ENCODE measurements at places on chromosomes 13 and 19.

DNA sequence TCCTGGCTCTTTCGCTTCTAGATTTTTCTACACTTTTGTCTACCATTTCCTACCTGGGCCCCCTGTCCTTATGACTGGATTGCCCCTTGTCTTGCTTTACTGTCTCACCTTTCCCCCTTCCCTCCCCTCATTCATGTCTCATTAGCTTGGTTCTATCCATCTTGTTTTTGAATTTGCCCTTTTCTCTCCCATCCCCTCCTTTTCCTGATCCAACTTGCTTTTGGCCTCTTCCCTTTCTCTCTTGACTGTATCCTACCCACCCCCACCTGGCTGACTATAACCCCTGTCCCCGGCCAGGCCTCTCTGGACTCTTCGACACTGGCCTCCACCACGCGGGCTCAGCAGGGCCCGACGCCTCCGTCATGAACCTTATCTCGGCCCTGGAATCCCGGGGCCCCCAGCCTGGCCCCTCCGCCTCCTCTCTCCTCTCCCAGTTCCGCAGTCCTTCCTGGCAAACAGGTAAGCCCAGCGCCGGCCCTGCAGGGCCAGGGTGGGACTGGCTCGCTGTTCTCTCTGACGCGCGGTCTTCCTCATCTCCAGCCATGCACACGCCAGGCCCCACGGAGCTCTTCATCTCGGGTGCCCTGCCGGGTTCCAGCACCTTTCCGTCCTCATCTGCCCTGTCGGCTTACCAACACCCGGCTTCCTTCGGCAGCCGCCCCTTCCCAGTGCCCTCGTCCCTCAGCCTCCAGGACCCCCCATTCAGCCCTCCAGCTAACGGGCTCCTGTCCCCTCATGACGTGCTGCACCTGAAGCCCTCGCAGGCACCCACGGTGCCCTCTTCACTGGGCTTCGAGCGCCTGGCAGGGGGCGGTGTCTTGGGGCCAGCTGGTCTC, 3.4 kb downstream of the PRR12 start:
- no peak for DNase-seq

DNA sequence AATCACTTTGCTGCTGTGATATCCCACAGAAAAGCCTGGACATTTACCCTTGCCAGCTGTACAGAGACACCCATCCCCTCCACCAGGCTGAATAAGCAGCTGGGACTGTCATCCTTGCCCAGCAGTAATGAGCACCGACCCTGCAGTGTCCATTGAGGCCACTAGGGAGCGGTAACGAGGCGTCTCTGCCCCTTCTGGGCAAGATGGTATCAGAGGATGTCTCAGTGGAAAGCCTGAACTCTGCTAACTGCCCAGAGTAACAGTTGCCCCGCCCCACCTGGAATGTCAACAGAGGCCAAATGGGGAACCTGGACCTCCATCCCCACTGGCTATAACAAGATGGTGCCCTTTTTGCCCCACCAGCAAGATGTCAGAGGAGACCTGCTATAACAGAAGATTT, 22.8 kb upstream of the CEACAM20 start:
- no peak for DNase-seq

GRCh38 chr19:30448386-30449077, 76.3 kb downstream of the ZNF536 start:
- DNase-seq = no peak

DNA sequence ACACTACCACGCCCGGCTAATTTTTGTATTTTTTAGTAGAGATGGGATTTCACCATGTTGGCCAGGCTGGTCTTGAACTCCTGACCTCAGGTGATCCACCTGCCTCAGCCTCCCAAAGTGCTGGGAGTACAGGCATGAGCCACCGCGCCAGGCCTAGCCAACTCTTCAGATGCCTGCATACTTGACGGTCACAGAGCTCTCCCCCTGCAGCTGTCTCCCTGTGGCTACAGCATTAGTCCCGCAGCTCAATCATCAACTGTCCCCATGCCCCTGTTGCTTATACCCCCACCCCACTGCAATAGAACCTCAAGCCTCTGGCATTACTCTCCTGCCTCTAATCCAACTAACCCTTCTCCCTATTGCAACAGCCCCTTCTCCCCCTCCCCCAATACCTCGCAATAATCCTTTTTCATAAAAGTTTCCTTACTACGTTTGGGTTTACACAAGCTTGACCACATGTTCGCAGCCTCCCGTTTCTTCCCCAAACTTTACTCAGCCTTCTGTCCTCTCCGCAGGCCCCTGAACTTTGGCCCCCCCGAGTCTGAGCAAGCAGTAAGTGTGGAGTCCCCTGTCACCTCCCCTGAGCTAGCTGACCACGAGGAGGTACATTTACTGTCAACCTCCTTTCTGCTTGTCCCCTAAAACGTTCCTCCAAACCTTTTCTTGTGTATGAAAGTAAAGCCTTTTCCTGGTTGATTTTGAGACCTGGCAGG, 1.7 kb downstream of the ZNF77 start:
- no peak for DNase-seq

DNA sequence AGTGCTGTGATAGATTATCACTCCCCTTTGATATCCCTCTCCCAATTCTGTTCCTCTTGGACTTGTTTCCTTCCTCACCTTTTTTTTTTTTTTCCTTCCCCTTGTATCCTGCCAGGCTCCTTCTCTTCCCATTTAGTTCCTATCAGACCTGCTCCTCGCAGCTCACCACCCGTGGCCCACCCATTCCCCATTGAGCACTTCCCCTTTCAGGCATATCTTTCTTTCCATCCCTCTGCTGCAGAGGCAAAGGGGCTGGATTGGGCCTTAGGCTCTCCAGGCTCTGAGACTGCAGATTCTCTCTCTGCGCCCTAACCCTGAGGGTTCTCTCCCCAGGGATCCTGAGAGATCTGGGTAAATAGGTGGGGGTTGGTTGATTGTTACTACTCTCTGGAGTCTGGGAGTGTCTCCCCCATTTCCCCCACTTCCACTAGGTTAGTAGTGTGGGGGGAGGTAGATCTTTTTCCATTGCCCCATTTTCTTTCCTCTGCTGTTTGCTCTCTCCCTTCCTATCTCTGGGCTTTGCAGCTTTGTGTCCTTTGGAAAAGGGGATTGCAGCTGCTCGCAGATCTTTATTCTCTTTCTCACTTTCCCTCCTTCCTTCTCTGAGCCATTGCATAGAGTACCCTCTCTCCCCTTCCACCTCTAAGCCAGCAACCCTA, 2.3 kb downstream of the ARHGAP35 start:
- no peak for DNase-seq

- peak; percentile 17 for DNase-seq
These were observed 525.3 kb downstream of the KLF12 start for GRCh38 chr13:73608711-73609485.

DNA sequence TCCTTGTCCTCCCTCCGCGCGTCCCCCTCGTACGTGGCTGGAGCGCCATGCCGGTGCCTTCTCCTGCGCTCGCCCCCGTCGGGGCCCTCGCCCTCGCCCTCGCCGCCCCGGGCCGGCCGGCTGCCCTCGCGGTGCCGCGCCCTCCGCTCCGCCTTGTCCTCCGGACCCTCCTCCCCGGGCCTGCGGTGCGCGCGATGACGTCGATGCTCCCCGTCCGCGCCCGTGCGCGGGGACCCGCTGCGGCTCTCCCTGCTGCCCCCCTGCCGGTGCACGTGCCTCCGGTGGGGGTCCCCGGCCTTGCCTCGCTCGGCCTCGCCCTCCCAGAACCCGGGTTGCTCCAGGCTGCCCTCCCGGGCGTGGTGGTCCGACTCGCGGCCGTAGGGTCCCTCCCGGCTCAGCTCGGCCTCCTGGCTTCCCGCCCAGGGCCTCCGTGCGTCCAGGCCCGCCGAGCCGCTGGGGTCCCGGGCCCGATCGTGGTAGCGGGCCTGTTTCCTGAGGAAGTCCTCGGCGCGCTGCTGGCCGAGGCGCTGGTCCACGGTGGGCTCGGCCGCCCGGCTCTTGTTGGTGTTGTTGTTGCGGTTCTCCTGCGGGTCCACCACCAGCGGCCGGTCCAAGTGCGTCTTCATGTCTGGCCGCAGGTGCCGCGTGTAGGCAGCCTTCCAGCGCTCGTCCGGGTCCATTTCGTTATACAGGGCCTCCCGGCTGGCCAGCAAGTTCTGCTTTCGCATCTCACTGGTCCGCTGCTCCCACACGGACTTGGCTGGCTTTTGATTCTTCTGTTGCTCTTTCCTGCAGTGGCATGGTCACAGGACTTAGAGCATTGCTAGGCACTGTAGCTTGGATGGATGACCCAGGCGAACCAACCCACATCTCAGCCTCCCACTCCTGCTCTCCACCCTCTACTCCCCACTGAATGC, 148.6 kb downstream of the IER2 start:
- DNase-seq = no peak

All from NCI-H2081 treated with DMSO at 0.1 percent for 48 hours (cell line).